ENCODE measurements at places on chromosomes 3 and 15. TPM values are rescaled to one million over a fixed set of nuclear protein-coding genes. Genes with fewer than 3 reads are reported as not detected.

The ZIC1 gene
- total RNA-seq = not detected

The MYO9A gene
- 20.7 TPM for total RNA-seq

The TOMM70 gene
- 53.0 TPM for total RNA-seq

The ZDHHC19 gene
- 2.2 TPM for total RNA-seq

The ITGA11 gene
- total RNA-seq = not detected

The SCAANT1 gene
- total RNA-seq = not detected

GRCh38 chr3:71102111-71102983, 481.2 kb downstream of the FOXP1 start:
- DNase-seq = no peak
- no peak overlapping the region for H3K4me3 ChIP-seq
- H3K36me3 ChIP-seq = no peaks in the 10 kb centered on the region
- no peak overlapping the region for H3K27ac ChIP-seq

The LSAMP gene
- 0.66 TPM for total RNA-seq

DNA sequence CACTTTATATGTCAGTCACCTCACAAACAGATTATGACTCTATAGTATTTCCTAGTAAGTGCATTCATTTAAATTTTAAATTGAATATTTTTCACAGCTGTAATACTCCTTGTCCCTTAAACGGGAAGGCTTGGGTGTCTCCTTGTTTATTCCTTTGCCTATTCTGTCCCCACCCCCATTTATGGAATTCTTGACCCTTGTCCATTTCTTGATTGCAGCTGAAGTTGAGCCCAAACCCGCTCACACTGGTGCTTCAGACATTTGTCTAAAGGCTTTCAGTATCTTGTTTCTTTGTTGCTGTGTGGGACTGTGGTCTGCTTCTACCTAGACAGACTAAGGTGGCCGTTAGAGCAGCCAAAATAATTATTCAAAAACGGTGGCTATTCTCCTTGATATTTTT, 449.7 kb downstream of the FOXP1 start:
- DNase-seq = no peak
- H3K4me3 ChIP-seq = no peak overlapping the region
- no peaks in the 10 kb centered on the region for H3K27me3 ChIP-seq
- no peak overlapping the region for H3K27ac ChIP-seq
- no peaks in the 10 kb centered on the region for H3K36me3 ChIP-seq

The NMB gene
- 12.4 TPM for total RNA-seq

The UCN2 gene
- total RNA-seq = 0.68 TPM

Measured in H9 (cell line).